RCC 7860 (cell line): ENCODE measurements at places on chromosomes 4 and X.
A peak's percentile ranks its signal among the peaks of the same experiment; 100 is the strongest.

GRCh38 chr4:153246446-153247115, 42.3 kb downstream of the TRIM2 start:
- DNase-seq: no peak

GRCh38 chr4:84032372-84032771, 466.7 kb downstream of the NKX6-1 start:
- no peak for DNase-seq

- no peak for DNase-seq
These were observed 980 bp upstream of the FHDC1 start for GRCh38 chr4:152935143-152935542.

- no peak for DNase-seq
These were observed 407.9 kb upstream of the AADAT start for GRCh38 chr4:170497689-170498088.

GRCh38 chr4:26941951-26942350, 81.3 kb downstream of the STIM2 start:
- DNase-seq: no peak

GRCh38 chr4:163343604-163344146, at the start of gene NPY5R:
NPY5R (plus strand) TSS chr4:163343892; CDS start chr4:163350274, 6,382 bp downstream.
- no peak for DNase-seq

DNA sequence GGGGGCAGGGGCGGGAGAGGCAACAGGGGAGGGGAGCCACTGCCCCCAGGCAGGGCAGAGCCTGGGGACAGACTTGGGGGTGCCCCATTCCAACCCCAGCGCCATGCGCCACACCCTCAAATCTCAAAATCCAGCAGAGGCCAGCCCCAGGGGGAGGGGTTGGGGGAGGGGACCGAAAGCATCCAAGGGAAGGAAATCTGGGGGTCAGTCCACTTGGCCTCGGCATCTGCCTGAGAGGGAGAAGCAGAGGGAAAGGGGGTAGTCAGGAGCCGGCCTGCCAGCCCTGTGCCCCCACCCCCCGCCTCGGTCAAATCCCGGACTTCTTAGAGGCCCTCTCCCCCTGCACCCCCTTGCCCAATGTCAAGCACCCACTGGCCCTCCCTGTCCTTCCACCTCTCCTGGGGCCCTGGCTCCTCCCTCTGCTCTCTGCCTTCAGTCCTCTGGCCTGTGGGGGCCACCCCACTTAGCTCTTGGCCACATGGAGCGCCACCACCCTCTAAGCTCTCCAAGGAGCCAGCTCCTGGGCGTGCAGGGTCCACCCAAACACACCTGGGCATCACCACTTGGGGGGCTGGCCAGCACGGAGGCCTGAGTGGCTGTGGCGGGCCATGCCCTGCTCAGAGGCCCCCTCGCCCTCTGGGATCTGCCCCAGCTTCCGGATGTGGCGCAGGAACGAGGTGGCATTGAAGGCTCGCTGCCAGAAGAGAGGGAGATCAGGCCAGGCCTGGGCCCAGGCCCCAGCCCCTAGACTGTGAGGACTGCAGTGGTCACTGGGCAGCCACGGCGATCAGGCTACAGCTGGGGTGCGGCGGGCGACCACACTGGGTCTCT, 3.5 kb downstream of the PNCK start:
- no peak for DNase-seq

DNA sequence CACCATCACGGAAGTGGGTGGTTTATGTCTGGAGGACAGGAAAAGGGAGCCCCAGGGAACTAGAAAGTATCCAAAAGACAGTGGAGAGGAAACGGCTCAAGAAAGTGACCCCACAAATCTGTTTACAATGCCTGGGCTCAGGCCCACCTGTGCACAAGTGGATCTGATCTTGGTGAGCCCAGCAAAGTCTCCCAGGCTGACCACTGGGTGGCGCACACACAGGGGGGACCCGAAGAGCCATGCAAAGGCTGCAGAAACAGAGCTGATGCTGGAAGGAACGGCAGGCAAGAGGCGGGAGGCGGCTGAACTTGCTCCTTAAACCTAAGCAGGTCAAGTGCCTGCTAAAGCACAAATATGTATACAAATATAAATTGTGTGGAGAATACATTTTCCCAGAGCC, 9.6 kb downstream of the HAUS7 start:
- peak; percentile 8 for DNase-seq

GRCh38 chr4:87120010-87120409, 100.4 kb downstream of the KLHL8 start:
- no peak for DNase-seq

DNA sequence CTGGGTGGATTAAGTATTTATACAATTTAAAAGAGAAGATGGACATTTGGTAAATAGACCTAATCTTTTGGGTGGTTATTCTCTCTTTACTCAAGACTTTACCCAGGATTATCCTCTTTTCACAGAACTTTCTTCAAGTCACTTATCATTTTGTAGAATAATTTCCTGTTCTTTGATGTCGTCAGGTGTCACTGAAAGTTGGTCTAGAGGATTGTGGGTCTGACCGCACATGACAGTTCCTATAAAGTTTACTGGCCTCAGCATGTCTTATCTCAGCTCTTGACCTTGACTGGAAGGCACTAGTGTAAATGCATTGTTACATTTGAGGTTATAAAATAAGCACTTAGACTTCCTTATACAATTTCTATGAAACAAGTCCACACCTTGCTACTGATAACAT, 139.9 kb upstream of the SLC4A4 start:
- no peak for DNase-seq

DNA sequence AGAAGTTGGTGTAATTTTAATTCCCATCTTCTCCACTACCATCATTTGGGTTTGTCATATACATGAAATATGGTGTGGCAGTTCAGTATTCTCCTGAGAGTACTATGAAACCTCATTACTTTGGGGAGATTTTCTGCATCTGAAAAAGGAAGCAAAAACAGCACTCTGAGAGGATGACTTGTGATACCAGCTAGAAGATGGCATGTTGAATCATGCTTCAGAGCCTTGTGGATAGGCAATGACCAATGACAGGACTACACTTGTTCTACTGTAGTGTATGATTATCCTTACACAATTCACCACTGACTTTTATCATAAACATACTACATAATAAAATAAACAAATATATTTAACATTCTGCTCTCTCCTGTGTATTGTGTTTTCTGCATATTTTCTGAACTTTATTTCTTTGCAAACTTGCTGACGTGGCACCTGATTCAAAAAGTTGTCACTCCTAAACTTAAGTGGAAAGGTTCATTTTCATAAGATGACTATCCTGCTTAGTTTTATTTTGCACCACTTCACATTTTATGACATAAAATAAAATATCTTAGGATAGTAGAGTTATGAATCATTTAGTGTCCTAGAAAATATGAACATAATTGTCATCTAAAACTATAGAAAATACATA, 991.3 kb downstream of the FSTL5 start:
- DNase-seq: no peak

DNA sequence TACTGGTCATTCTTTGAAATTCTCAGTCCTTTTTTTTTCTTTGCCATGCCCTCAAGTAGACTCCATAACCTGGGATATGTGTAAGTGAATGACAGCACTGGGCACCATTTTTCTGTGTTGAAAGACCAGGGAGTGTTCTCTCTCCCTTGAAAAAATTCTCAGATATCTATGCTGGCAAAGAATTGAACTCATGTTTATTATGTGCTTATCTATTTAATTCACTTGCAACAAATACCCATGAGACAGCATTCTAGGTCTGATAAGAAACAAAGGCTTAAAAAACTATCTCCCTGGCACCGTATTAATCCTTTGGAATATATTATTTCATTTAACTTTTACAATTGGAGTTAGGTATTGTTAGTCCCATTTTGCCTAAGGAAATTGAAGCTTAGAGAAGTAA, 36.7 kb downstream of the LARP7 start:
- DNase-seq: no peak

GRCh38 chr4:10082459-10083272, 33.9 kb downstream of the WDR1 start:
- no peak for DNase-seq

- no peak for DNase-seq
These were observed 62.1 kb downstream of the DCX start for GRCh38 chrX:111349934-111350333.

DNA sequence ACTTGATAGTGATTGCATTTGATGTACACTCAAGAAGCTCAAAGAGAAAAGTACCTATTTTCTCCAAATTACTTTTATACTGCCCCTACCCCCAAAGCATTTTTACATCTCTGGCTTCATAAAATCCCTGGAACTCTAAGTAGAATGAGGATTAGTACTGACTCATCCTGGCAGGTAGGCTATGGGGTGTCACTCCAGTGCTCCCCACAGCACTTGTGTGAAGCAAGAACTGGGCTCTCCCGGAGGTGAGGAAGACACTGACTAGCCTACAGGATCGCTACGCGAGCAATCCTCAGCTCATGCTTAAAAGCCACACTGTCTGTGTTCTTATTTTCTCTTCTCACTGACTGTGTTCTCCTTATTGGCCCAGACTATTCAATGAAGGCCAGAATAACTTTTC, 90.4 kb upstream of the NDP start:
- no peak for DNase-seq

DNA sequence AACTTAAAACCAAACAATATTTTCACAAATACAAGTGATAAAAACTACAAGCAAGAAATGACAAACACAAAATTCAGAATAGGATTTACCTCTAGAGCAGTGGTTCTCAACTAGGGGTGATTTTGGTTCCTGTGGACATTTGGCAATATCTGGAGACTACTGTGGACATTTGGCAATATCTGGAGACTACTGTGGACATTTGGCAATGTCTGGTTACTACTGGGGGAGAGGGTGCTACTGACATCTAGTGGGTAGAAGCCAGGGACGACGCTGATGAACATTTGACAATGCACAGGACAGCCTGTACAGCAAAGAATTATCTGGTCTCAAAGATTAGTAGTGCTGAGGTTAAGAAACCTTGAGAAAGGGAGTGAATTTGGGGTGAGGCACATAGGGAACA, 169.8 kb downstream of the CLCN4 start:
- peak; percentile 18 for DNase-seq

- DNase-seq: peak; percentile 63
These were observed 123.6 kb downstream of the RELL1 start for GRCh38 chr4:37562592-37562991.

GRCh38 chr4:14878681-14879080, 123.6 kb upstream of the CPEB2 start:
- DNase-seq: no peak

DNA sequence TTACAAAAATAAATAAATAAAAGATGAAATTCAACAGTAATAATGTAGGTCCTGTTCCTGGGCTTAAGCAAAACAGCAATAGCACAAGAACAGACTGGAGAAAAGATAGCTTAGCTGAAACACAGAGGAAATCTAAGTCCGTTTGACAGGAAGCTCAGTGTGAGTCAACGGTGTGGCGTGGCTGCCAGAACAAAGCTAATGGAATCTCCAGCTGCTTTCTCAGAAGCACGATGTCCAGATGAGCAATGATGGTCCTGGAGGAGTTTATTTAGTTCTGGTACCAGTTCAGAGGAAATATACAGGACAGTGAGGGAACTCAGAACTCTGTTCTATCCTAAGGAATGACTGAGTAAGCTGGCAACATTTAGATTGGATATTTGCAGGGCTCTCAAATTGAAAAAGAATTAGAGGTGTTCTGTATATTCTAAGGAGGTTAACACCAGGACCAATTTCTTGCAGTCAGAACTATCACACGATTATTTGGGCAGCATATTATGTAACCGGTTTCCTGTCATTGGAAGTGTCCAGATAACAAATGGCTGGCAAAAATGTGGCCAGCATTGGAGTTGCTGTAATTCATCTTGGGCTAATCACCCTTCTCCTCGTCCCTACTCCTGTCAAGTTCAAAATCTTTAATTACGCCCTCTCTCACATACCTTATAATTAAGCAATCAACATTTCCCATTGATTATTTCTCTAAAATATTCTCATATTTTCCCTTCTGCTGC, 12.7 kb downstream of the GAB3 start:
- peak; percentile 30 for DNase-seq

- no peak for DNase-seq
These were observed 41.9 kb upstream of the PDGFRA start for GRCh38 chr4:54187148-54187547.

- no peak for DNase-seq
These were observed 108.4 kb upstream of the BMP2K start for GRCh38 chr4:78667764-78668163.

- no peak for DNase-seq
These were observed 810.4 kb downstream of the TRIML1 start for GRCh38 chr4:188949596-188949995.

DNA sequence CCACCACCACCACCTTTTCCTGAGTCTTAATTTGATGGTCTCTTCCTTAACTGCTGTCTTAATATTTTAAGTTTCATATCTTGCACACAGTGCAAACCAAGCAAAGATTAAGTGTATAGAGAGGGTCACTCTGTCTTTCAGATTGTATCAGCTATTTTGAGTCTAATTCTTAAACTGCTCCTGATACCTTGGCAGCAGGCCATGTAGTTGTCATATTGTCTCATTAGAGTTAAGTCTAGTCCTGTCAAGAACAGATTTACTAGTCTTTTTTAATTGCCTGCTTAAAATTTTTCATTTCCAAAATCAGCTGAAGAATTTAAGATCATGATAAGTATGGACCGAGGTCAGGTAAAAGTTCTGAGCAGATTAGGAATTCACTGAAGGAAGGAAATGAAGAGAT, 51.5 kb downstream of the FHIP1A start:
- no peak for DNase-seq

DNA sequence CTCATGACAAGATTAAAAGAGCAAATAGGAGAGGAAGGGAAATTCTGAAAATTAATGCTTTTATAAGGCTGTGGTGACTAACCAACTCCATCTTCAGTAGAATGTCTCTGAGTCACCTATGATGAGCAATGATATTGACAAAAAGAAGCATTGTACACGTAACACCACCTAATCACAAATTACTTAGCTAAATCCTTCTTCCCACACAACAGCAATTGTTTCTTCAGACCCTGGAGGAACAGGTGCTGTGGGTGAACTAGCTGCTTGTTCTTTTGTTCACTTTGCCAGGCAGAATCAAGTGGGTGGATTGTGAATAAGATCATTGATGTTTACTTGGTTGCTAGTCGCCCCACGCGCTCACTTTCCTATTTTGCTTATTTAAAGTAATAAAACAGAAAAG, 315.5 kb downstream of the CAMK2D start:
- peak; percentile 40 for DNase-seq

DNA sequence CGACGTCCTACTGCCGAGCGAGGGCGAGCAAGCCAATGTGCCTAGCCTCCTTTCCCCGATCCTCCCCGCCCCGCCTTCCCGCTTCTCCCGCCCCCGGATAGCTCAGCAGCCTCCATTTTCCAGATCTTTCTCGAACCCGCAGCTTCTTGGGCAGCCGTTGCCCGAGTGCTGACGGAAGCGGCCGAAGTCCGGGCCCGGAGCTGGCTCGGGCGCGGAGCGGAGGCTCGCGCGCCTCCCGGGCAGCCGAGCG, 172 bp upstream of the HSPA4L start:
- peak; percentile 74 for DNase-seq

- DNase-seq: no peak
These were observed 92.4 kb downstream of the RS1 start for GRCh38 chrX:18579495-18579894.
